ENCODE measurements at places on chromosomes 6 and 20.

- no peak for DNase-seq
Observed at GRCh38 chr6:45619994-45620471, 242.3 kb upstream of the SUPT3H start.

DNA sequence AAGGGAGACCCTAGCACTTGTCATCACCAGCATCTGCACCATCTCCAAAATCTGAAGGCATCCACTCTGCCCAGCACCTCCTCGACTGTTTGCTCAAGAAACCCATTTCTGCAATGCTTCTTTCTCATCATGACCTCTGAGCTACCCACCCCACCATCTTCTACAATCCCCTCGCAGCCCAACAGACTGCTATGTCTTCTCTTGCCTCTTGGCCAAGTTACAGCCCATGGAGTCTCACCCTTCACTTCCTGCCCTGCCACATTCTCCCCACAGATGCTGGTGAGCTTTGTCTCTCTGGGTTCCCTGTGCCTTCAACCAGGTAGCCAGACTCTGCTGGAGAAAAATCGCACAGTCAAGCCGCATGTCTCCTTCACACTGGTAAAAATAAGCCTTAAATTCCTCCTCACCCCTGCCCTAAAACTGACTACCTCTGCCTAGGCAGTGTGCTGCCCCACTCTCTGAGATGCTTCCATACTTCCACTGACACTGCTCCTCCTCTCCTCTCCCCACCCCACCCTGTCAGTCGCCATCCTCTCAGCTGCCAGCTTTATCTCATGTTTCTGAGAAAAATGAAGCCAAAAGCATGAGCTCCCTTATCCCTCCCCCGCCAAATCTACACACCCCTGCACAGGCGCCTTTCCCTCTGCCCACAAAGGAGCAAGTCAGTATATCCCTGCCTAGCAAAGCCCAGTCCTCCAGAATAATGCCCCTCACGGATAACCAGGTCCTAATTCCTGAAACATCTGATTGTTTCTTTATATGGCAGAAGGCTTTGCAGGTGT is 2.3 kb upstream of the TXNDC5 start:
- no peak for DNase-seq

- no peak for DNase-seq
Observed at GRCh38 chr6:128532827-128533226, 12.4 kb upstream of the PTPRK start.

- DNase-seq: no peak
Observed at GRCh38 chr6:77332915-77333623, 130.2 kb downstream of the HTR1B start.

GRCh38 chr6:140567466-140567865 is 1193.0 kb upstream of the CITED2 start:
- no peak for DNase-seq

DNA sequence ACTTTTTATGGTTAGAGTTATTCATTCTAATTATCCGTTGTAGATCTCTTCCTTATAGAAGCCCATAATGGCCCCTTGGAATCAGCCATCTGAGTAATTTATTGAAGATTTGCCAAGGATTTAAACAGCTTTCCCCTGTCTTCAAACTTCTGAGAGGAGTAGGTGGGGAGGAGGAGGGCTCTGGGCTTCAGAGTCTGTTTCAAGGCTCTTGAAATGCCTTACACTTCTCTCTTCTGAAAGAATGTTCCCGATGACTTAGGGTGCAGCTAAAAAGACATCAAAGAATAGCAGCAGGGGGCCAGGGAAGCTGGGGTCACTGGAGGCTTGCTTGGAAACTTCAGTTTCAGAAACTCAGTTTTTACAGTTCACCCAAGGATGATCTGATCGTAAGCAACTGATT is 165.3 kb downstream of the ZDHHC14 start:
- DNase-seq: no peak

- DNase-seq: no peak
Observed at GRCh38 chr20:63542696-63543095, 4.9 kb downstream of the SRMS start.

DNA sequence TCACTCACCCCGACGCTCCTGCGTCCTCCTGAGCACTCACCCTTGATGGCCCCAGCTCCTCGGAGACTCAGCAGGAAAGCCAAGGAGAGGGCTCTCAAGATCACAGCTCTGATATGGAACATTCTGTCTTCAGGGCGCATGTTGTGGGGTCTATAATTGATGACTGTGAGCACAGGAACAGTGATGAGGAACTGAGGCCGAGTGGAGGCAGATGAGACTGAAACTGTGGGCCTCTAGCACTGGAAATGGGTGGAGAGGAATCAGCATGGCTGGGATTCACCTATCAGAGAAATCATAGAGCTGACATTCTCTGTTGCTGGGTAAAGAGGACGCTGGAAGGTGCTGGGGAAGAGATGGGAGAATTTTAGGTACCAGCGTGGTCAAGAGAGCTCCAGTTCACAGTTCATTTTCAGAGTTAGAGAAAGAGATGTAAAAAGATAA is at the start of gene HLA-DPA1:
HLA-DPA1 (minus strand) TSS at position 219 of the 441 bp plus-strand sequence.
- no peak for DNase-seq

DNA sequence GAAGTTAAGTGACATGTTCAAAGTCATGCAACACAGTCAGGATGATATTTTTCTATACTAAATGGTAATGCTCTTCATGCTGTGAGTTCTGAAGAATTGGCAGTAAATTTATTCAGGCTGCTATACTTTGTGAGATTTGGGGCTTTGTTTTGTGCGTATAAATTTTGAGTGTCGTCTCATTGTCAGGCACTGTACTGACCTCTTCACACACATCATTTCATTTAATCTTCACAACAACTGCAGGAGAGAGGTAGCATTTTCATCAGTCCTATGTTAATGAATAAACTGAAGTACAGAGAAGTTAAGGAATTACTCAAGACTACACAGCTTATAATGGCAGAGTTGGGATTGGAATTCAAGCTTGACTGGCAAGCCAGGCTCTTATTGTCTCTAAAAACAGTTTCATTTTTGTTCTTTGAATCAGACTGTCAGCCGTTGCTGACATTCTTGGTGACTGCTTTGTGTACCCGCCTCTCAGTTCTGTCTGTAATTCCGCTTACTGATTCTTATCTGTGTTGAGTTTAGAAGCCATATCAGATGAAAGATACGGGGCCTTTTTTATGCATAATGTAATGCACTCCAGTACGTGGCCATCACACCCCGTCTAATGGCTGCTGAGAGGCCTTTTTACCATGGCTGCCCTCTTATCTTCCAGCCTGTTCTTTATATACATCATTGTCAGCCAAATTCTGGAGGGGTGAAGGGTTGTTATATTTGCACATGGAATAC is 274.9 kb downstream of the UTRN start:
- no peak for DNase-seq

- DNase-seq: no peak
Observed at GRCh38 chr6:35177596-35177995, 36.2 kb upstream of the SCUBE3 start.

DNA sequence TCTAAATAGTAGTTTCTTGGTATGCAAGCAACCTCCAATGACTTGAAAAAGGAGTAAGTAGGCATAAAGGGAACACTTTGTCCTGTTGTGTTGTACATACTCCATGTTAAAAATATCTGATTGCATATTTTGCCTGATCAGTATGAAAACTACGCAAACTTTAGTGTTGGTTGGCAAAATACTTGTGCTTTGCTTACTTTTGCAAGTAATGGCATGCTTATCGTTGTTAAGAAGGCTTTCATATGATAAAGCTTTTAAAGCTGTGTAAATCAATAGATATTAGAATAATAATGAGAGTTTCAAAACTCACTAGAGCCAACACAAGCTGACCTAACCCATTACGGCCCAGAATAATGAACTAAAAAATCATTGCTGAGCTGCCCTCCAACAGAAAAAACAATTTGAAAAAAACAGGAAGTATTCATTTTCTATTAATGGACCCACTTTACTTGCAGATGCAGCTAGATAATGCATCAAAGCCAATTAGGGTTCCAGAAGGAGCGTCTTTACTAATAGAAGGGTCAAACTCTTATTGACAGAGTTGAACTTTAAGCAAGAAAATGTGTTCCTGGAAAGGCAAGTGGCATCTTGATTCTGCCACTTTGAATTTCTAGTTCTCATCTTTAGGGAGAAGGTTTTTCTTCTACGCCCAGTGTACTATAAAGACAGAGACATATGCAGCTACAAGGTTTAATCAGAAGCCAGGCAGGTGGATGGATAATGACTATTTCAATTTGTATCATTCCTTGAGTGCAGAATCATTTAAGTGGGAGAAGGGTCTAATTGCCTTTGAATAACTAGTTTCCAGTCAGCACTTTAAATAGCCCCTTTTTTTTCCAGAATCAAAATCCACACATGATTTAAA is 82.2 kb downstream of the SNAP25 start:
- no peak for DNase-seq

GRCh38 chr6:149696901-149697300 is 21.0 kb downstream of the LATS1 start:
- DNase-seq: no peak

- no peak for DNase-seq
Observed at GRCh38 chr6:151482290-151482689, 11.5 kb upstream of the CCDC170 start.

- DNase-seq: no peak
Observed at GRCh38 chr20:51382111-51382985, 160.2 kb downstream of the NFATC2 start.

DNA sequence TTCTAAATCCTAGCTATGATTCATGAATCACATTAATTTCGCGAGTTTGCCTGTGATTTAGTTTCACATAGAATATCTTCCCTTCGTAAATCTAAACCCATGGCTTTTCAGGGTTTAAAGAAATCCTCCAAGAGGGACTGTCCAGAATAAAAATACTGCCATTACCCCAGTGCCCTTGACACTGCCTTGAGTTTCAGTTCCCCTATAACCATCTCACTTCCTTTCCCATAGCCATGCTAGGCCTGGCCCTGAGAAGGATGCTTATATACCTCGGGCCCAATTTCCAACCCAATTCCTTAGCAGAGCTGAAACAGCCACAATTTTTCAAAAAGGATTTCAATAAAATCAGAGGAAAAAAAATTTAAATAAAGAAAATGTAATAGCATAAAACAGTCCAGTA is 697.3 kb downstream of the FRK start:
- DNase-seq: no peak

DNA sequence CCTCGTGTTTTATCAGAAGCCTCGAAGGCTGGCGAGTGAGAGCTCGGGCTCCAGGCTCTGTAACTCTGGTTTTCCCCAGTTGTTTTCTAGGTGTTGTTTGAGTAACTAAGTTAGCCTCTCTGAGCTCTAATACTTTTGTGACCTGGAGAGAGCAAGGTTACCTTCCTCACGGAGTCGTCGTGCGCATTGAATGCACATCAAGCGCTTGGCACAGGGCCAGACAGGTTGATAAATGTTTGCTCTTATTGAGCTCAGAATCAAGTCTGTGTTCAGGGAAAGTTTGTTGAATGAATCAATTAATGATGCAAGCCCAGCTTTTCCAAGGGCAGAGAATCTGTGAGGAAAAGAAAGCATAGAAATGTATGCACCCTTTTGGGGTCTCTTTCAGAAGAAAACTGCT is 33.5 kb downstream of the EDN3 start:
- no peak for DNase-seq

- no peak for DNase-seq
Observed at GRCh38 chr6:37115236-37115895, 54.6 kb upstream of the PIM1 start.

GRCh38 chr20:1840817-1841553 is 54.2 kb upstream of the SIRPA start:
- no peak for DNase-seq

- DNase-seq: no peak
Observed at GRCh38 chr6:159169193-159169555, at the start of gene FNDC1. Gene FNDC1, plus strand, starts transcription at chr6:159169400. Its CDS starts 197 bp downstream, at chr6:159169597.

GRCh38 chr6:130425537-130425936 is 59.7 kb downstream of the TMEM200A start:
- DNase-seq: no peak

DNA sequence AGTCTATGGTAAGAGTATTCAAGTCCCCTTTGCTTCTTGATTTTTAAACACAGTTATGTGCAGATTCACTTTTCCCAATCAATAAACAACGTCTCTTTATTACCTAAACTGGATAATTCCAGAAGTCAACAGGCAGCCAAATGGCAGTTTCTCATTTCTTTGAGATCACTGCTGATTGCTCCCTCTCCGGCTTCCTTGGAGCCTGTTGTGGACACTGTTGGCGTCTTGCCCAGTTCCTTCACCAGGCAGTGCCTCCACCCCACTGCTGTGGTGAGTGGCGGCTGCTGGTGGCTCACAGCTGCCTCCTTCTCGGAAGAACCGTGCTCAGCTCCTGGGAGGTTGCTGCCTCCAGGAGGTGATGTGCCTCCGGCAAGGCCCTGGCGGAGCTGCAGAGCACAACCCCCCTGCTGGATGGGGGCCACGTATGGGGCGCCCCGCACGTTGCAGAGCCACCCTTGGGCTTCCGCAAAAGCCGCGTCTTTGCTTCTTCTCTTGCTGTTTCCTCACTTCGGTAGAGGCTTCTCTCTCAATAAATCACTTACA is 105.1 kb upstream of the CNKSR3 start:
- DNase-seq: peak; percentile 65

- DNase-seq: no peak
Observed at GRCh38 chr6:154356690-154357089, at the start of gene IPCEF1. Gene IPCEF1, minus strand, starts transcription at chr6:154356803. Its CDS starts 90,856 bp downstream, at chr6:154265947.

DNA sequence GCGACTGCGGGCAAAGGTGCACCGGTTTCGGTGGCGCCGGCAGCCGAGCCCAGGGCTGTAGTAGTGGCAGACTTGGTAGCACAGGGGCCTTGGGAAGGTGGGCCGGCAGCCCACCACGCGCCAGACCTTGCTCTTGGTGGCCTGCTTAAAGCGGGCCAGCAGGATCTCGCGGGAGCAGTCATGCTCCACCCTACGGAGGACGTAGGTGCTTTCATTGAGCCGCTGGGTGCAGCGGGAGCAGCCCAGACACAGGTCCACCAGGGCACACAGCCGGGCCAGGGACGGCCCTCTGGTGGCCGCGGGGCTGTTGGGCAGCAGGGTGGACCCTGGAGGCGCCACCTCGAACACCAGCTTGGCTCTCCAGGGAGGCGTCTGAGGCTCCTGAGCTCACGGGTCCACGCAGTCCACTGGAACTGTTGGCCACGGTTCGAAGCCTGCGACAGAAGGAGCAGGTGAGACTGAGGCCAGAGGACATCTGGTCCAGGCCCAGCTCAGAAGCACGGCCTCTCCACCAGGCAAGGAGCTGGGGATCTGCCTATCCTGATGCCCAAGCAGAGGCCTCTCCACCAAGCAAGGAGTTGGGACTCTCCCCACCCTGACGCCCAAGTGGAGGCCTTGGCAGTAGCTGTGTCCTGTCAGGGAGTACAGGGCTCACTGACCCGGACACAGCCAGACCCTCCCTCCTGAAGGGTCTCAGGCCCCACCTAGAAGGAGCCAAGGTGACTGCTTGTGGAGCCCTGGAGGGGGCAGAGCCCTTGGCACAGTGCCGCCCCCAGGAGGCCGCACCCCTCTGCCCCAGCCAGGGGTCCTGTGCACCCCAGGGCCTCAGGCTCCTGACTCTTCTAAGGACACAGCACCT is 1.0 kb downstream of the HELZ2 start:
- DNase-seq: no peak

GRCh38 chr6:112372226-112372806 is 25.2 kb downstream of the RFPL4B start:
- DNase-seq: no peak
